Ureter (tissue), 1 donor: ENCODE measurements at places on chromosomes 5 and 9. TPM values are rescaled to one million over a fixed set of nuclear protein-coding genes. Genes with fewer than 3 reads are reported as not detected.
A peak's percentile ranks its signal among the peaks of the same experiment; 100 is the strongest.

The F12 gene
- 1.3 TPM for total RNA-seq

- no peak for DNase-seq
Observed at GRCh38 chr9:88786291-88787079, 204.8 kb upstream of the S1PR3 start.

DNA sequence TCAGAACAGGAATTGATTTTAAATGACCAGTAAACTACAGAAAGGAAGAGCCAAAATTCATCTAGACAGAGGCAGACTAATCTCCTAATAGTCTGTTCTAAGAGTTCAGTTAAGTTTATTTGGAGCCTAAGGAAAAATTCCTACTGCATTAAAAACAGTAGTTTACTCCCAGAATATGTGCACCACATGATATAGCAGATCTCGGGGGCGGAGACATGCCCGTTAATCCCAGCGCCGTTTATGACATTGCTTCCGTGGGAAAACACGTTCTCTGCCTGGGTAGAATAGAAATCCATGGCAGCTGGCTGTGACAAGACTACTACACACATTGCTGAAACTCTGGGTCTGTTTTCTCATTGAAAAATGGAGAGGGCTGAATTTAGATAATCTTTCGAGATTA, 11.4 kb downstream of the HABP4 start:
- no peak for DNase-seq

DNA sequence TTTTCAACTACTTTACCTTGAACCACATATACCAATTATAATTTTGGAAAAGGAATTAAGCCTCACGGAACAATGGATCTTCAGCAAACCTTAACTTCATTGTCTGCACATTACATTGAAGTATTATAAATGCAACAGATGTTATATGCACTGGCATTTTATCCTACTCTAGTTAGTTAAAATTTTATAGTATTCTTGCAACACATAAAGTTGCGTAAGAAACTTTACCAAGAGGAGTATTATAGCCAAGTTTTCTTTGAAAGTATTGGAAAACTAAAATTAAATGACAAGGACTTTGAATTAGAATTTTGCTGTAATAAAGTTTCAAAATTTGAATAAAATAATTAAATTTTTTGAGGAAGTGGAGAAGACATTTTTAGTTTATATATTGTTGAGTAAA, 63.4 kb upstream of the SREK1 start:
- DNase-seq, result no peak

DNA sequence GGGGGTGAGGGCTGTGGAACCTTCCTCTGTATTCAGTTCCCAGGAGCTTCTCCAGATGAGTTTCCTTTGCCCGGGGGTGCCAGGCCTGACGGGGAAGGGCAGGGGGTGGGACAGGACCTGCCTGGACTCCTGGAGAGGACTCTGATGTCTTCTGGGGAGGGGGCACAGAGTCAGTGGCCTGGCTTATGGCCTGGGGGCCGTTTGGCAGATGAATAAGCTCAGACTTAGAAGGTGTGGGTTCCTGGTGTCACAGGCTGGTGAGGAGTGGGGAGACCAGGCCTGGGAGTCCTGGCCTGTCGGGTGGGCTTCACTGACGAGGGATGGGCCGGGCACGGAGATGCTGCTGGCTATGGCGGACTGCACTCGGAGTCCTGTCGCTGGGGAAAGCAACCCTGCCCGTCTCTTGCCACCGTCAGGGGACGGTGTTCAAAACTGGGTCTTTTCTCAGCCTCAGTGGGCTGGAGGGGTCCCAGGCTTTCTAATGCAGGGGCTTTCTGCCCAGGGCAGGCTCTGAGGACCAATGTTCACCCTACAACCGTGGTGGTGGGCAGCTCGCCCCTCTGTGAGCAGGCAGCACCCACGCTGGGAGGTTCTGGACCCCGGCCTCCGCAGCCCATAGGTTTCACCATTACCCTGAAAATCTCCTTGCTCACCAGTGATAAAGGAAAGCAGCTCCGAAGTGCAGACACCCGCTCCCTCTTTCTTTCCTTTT, 16.2 kb downstream of the COL5A1 start:
- no peak for DNase-seq

DNA sequence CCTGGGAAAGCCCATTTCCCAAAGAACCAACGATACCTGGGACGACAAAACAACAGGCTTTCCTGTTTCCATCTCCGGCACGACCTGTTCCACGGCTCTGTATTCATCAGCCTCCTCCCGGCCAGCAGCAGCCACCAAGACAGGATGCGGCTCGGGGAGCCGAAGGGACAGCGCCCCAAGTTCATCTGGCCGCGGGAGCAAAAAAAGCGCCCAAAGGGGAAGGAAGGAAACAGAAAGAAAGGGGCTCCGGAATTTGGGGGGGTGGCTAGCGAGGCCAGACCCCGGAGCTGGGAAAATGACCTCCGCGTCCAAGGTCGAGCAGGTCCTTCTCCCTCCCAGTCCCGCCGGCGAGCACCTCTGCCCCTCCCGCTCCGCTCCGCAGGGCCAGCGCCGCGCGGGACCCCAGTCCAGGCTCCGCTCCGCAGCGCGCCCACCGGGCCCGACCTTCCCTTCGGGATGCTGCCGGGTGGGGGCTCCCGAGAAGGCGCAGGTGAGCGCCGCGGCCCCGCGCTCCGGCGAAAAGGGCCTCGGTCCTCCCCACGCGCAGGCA, 608 bp downstream of the ELOVL7 start:
- no peak for DNase-seq

- DNase-seq, result no peak
Observed at GRCh38 chr9:135606885-135607259, 32.5 kb downstream of the GLT6D1 start.

GRCh38 chr9:37036371-37036775, 2.3 kb upstream of the PAX5 start:
- no peak for DNase-seq

The PCDHA13 gene
- 0.42 TPM for total RNA-seq

The TPPP gene
- total RNA-seq, result 7.5 TPM

DNA sequence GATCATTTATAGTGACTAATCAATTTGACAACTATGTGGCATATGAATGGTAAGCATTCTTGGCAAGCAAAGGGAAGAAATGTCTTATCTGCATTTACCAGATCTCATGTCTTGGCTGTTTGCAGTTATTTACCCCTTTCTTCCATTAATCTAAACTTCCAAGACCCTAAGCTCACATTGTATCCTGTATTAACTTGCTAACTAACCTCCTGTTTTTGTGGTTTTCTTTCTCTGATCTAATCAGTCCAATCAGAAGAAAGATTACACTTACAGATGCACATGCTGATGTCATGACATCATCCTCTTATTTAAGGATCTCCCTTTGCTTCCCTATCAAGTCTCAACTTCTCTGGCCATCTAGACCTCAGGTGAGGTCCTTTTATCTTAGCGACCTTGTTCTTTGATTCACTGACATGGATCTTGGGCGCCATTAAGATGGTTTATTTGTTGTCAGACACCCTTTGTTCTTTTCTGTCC, 95.5 kb downstream of the F2RL2 start:
- DNase-seq, result no peak

DNA sequence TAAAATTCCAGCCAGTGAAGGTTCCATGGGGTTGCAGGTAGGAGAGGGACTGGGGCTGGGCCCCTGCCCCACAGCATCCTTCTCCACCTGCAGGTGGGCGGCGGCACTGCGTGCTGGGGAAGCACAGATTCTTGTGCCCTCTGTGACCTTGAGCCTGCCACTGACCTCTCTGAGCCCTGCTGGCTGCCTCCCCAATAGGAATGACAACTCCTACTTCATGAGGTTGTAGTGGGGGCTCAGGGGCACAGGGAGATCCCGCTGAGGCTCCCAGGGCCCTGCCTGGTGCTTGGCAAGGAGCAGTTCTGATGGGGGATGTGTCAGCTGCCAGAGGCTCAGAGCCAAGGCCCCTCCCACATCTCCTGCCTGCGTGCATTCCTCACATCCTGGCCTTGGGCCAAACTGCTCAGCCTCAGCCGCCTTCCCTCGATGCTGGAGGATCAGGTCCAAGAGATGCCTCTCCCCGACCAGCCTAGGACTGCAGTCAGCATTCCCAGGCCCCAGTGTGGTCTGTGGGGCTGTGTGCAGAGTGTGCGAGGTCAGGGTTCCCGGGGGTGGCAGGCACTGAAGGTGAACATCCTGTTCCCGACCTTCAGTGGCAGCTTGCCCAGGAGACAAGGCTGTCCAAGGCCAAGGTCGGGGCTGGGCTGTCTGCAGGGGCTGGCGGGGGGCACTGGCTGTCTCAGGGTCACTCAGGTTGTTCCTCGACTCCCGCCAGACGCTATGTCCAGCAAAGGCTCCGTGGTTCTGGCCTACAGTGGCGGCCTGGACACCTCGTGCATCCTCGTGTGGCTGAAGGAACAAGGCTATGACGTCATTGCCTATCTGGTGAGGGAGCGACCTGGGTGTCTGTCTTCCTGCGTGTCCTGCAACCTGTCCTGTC, 7.0 kb downstream of the ASS1 start:
- peak; percentile 95 for DNase-seq

GRCh38 chr9:36713515-36714490, 141.1 kb downstream of the MELK start:
- no peak for DNase-seq

The PCDHA1 gene
- total RNA-seq, result not detected

The SLC36A3 gene
- total RNA-seq, result not detected

DNA sequence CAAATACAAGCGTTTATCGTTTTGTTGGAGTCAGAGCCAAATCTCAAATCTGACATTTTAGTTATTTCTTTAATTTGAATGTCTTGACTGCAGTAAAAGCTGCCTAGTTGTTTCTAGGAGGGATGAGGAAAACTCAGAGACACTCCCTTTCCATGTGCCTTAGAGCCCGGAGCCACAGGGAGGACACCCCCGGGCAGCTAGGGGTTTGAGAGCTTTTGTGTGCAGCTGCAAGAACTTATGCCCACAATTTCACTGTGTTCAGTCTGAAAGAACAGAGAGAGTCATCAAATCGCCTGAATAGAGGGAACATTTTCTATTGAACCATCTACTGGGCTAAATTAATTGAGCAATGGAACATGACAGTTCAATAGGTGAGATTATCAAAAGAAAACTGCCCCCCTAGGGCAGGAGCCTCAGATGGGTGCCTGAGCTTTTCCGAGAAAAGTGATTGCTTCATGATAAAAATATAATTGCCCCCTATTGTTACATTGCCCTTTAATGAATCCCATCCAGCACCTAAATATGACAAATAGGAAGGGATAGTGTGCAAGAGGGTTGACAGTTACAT, 709.3 kb upstream of the RGMB start:
- no peak for DNase-seq

The ZNF883 gene
- 1.7 TPM for total RNA-seq

DNA sequence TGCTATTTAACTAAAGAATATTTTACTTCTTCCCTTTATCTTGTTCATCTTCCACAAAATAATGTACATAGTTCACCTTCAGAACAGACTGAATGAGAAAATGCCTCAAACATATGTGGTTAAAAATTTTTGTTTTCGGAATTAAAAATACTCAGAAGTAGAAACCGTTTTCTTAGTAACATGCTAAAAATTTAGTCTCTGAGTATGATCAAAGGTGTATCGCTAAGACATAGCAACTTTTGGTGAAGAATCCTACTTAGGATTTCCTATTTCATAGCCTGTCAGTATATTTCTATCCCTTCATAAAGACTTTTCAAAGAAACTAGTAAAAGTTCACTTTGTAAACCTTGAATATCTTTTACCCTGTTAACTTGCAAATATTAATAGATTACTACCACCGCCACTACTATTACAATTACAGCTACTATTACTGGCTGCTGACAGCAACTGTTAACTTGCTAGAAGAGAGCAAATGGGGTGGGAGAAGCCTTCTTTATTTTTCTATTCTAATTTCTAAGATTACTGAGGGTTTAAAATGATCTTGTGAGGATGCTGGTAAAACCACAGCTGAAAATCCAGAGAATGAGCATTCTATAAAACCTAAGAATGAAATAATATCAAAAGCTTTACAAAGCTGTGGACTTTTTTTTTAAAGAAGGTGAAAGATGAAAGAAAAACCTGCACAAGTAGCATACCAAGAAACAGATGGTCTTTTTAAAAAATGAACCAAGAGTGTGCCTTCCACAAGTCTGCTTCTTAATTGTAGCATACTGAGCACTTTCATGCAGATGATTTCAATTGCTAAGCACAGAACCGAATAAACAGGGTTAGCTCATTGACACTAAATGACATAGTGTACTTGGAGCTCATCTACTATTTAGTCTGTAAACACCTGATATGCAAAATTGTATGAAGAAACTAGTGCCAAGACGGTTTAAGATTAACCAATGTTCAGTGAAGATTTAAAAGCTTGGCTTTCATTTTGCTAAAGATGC, 246.3 kb upstream of the EFNA5 start:
- DNase-seq, result no peak

DNA sequence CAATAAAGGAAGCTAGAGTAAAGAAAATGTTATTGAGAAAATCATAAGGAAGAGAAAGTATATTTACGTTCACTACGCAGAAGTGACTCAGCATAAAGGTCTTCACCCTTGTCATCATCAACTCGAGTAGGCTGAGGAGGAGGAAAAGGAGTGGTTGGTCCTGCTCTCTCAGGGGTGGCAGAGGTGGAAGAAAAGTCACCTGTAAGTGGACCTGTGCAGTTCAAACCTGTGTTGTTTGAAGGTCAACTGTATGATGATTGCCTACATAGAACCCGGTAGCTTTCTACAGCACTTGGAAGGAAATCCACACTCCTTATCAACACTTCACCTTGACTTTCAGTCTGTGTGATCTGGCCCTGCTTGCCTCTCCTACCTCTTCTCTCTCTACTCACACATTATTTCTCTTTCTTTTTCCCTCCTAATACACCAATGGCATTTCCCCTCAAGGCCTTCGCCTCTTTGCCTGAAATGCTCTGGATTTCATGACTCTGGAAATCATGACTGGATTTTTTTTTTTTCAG, 109.3 kb upstream of the CPEB4 start:
- DNase-seq, result no peak

- DNase-seq, result no peak
Observed at GRCh38 chr5:59130431-59130830, 547.6 kb downstream of the RAB3C start.

The IGFBPL1 gene
- not detected for total RNA-seq

- no peak for DNase-seq
Observed at GRCh38 chr5:15079566-15079965, 208.0 kb upstream of the ANKH start.

- DNase-seq, result no peak
Observed at GRCh38 chr9:133188006-133188842, 20.8 kb downstream of the OBP2B start.
